ENCODE measurements at places on chromosomes 1 and 21.

DNA sequence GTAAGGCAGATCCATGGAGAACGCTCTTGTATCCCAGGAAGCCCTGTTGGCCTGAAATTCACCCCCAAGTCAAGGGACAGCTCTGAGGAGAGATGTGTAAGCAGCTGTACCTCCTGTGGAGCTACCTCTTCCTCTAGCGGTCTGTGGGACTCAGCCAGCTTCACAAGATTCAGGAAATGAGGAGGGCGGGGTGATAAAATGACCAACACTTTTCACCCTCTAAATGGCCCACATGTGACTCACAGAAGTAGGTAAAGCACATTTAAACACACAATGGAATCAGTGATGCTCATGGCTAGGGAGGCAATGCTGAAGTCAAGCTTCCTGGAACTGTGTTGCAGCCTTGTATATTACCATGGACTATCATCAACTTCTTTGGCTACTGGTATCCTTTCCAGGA lies at the start of gene SH2D1B:
TSS of gene SH2D1B (minus strand) at position 135 of the 400 bp plus-strand sequence. CDS start at position 15, 120 bp downstream.
- DNase-seq = no peak

- peak; percentile 25 for DNase-seq
Measured at GRCh38 chr21:42669041-42669440, 15.6 kb downstream of the PDE9A start.

GRCh38 chr1:230277201-230278025 lies 148.7 kb downstream of the PGBD5 start:
- peak; percentile 49 for DNase-seq

DNA sequence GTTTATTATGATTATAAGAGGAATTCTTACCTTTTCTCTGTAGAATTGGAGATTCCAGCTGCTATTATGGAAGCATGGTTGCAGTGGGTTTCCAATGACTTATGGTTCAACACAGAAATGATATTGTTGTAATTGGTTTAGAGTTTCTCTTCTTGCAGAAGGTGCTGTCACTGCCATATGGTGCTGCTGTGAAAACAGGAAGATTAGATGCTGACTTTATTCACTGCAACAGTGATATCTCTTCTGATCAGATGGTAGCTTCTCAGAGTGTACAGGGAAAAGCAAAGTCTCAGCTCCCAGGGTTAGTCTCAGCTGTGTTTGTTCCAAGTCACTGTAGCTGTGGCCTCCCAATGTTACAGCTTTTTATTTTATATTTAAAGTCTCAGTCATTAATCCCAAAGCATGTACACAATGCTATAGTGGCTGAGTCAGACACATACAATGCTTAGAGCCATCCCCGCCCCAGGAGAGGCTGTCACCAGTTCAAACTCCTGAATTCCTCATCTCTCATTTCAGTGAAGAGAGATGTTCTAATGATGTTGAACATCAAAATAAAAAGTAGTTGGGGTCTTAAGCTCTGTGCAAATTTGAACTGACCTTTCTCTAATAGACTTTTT lies 42.7 kb upstream of the RGS2 start:
- no peak for DNase-seq

- DNase-seq = no peak
Measured at GRCh38 chr21:43959231-43960116, 52.6 kb upstream of the TRAPPC10 start.

DNA sequence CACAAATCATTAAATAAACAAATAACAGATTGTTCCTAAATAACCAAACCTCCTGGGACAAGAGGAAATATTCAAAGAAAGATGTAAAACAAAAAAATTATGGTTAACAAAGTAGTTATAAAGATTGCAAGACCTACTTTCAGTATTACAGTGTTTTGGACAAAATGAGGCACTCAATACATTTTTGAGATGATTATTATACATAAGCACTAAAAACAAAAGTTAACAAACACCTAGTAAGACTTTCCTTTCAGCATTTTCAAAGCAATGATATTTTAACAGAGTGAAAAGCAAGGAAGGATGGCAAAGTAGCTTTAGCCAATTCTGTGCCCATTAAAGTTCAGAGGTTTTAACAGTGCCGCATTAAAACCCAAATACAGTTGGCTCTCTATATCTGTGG lies 17.2 kb downstream of the OMA1 start:
- DNase-seq = no peak

DNA sequence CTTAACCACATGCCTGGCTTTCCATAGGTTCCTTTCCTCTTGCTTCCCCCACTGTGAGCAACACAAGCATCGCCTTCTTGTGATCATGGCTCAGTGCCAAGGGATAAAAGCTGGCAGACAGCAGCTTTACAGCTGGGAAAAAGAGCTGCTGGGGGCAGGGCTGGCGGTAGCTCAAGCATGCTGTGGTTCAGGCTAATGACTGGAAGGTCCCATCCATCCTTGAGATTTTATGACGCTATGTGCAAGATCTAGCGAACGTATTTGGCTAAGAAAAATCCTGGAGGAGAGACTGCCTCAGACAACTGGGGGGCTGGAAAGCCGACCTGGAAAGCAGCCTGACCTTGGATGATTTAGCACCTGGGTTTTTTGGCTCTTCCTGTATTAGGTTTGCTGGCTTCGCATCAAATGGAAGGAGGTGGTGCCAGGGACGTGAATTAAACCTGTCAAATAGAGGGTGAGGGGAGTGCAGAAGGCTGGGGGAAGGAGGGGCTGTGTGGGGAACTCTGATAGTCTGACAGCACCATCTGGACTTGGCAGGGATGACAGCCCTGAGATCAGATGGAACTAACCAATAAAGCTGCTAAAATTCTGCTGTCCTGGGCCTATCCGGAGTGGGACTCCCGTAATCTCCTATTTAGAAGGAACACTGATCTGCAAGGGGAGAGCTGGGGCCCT lies 34.8 kb downstream of the ZMYND12 start:
- DNase-seq = peak; percentile 100

DNA sequence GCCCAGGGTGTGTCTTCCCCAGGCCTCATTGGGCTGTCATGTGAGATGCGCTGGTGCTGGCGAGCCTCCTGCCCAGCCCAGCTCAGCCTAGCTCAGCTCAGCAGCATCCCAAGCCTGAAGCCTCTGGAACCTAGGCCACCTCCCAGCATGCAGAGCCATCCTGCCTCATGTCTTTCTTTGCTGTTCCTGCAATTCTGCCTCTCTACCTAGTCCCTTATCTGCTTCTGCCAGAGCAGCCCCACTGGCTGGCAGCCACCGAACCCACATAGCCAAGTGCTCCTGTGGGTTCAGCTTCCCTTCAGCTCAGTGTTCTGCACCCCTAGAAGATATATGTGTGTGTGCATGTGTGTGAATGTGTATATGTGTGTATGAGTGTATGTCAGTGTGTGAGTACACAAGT lies 291.5 kb upstream of the VAMP3 start:
- no peak for DNase-seq

GRCh38 chr1:91804546-91805023 lies 81.4 kb downstream of the TGFBR3 start:
- DNase-seq = no peak

DNA sequence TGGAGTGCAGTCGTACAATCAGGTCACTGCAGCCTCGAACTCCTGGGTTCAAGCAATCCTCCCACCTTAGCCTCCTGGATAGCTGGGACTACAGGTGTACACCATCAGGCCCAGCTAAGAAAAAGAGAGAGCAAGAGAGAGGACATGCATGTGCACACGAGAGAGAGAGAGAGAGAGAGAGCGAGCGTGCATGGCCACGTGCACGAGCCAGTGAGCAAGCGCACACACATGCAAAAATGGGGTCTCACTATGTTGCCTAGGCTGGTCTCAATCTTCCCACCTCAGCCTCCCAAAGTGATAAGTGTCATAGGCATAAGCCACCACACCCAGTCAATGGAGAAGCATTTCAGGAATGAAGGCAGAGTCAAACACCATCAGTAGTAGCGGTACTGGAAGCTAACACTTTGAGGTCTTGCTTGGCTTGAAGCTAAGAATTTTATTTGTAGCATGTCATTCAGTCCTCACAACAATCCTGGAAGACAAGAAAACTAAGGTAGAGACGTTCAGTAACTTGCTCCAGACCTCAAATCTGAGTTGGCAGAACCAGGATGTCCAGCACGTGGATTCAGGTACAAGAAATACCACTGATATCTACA lies 14.5 kb downstream of the GNB1 start:
- DNase-seq = no peak

- no peak for DNase-seq
Measured at GRCh38 chr1:66833112-66833511, 32.0 kb upstream of the INSL5 start.

GRCh38 chr1:66968574-66968973 lies 43.8 kb downstream of the MIER1 start:
- no peak for DNase-seq

- DNase-seq = no peak
Measured at GRCh38 chr1:19554090-19554489, 68.8 kb upstream of the CAPZB start.

DNA sequence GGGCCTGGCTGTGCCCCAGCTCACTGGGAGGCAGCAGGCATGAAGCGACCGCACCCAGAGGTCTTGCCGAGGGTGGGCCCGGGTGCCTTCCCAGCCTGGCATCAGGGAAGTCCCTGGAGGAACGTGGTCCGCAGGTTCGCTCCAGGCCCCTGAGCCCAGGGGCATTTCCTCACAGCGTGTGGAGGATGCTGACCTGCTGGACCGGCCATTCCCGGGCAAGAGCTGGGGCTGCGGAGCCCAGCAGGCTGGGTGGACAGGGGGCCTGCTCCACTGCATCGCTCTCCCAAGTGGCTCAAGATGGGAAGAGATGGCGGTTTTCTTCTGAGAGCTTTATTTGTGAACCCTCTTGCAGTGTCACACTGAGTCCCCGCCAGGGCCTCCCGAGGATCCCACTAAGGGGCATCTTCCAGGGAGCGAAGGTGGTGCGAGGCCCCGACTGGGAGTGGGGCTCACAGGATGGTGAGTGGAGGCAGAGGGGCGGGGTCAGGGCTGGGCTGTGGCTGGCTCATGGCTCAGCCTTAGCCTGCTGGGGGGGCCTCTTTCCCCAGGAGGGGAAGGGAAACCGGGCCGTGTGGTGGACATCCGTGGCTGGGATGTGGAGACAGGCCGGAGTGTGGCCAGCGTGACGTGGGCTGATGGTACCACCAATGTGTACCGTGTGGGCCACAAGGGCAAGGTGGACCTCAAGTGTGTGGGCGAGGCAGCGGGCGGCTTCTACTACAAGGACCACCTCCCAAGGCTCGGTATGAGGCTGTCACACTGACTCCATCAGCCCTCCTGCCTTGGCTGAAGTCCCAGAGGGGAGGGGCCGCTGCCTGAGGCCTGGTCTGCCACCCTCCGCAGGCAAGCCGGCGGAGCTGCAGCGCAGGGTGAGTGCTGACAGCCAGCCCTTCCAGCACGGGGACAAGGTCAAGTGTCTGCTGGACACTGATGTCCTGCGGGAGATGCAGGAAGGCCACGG lies 7.2 kb upstream of the MMP23B start:
- no peak for DNase-seq

DNA sequence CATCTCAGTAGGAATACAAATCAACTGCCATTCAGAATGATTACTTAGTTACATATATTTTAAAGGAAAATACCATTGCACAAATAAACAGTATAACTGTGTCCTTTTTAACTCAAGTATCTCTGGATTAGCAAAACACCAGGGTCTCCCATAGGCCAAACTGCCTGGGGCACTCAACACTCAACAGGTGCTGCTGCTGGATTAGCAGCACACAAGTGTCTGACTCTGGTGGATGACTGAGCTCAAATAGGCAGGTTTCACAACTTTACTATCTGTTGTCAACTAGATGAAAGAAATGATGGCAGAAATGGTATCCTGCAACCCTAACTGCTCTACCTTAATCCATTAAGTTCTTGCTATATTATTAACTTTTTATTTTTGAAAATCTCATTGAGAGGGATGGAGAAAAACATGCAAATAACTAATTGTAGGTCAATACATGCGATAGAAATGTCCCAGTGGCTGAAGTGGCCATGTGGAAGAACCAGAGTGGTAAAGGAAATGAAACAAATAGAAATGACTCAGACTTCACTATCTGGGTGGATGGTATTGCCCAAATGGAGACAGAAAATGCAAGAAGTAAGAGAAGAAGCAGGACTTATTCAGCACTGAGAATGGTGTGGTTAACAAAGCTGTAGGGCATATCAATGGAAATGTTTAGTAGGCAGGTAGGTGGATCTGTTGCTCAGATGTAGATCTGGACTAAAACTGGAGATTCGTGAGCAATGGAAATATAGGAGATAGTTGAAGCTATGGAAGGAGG lies 90.8 kb upstream of the CCDC190 start:
- no peak for DNase-seq

DNA sequence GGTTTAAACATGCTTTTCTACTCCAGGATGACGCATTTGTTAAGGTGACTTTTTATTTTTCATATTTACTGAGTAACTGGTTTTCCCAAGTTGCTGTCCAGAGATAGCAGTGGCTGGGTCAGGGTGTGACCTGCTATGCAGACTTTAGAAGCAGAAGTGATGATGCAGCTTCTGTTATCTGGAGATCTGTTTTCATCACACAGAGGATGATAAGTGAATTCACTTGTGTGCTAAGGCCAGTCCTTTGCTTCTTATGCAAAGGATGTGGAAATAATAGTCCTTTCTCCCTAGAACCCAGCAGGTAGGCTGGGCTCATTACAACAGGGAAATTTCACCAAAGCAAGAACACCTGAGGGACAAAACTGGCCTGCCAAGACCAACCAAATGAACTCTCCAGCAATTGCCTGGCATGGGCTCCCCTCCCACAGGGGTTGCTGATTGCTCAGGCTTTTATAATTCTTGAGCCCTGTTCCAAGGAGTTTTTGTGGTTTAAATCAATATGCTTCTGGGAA lies 97.8 kb upstream of the LPGAT1 start:
- no peak for DNase-seq

GRCh38 chr1:245716561-245716960 lies 561.8 kb downstream of the KIF26B start:
- DNase-seq = no peak

- DNase-seq = no peak
Measured at GRCh38 chr1:206969090-206969489, 1.2 kb downstream of the FCAMR start.

DNA sequence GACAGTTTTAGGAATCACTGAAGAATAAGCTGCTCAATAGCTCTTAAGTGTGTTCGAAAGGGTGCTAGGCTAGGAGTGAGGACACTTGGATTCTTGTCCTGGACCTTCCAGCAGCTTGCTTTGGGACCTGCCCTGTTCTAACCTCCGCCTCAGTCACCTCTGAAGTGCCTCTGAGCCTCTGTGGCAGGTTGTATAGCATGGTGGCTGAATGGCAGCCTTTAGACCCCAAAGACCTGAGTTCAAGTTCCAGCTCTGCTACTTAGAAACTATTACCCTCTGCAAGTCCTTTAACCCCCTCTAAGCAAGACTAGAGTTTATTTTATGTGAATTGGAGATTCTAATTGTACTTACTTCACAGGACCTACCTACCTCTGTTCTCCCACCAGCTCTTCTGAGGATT lies 81.5 kb downstream of the RRAGC start:
- DNase-seq = no peak

GRCh38 chr1:236282425-236282716 lies 613 bp upstream of the ERO1B start:
- no peak for DNase-seq

- DNase-seq = no peak
Measured at GRCh38 chr1:31980835-31981455, 32.7 kb upstream of the KHDRBS1 start.

GRCh38 chr1:182968151-182968741 lies 15.3 kb upstream of the SHCBP1L start:
- no peak for DNase-seq
